Activated naive CD8-positive, alpha-beta T cell treated with anti-CD3 and anti-CD28 coated beads, Interleukin-2, amount 50 U/mL, for 16 hours (primary cell): ENCODE measurements at places on chromosomes 3 and 15.

- no peak for DNase-seq
Observed at GRCh38 chr15:70382009-70382749, 284.5 kb upstream of the TLE3 start.

DNA sequence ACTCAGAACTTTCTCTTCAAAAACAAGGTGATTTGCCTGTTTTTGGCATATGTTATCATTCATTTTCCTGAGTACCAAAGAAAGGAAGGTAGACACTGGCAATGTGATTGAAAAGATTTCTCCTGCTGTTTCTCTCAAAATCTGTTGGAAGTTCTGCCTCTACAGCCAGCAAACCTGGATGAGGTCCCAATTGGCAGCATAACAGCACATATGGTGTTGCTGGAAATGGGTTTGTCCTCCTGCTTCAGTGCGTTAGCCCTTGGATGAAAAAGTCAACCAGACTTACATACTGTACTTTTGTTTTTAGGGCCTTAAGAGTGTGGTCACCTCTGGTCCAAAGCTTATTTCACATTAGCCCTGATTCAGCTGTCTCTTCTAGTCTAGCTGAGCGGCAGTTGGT, 237.6 kb upstream of the MME start:
- no peak for DNase-seq

DNA sequence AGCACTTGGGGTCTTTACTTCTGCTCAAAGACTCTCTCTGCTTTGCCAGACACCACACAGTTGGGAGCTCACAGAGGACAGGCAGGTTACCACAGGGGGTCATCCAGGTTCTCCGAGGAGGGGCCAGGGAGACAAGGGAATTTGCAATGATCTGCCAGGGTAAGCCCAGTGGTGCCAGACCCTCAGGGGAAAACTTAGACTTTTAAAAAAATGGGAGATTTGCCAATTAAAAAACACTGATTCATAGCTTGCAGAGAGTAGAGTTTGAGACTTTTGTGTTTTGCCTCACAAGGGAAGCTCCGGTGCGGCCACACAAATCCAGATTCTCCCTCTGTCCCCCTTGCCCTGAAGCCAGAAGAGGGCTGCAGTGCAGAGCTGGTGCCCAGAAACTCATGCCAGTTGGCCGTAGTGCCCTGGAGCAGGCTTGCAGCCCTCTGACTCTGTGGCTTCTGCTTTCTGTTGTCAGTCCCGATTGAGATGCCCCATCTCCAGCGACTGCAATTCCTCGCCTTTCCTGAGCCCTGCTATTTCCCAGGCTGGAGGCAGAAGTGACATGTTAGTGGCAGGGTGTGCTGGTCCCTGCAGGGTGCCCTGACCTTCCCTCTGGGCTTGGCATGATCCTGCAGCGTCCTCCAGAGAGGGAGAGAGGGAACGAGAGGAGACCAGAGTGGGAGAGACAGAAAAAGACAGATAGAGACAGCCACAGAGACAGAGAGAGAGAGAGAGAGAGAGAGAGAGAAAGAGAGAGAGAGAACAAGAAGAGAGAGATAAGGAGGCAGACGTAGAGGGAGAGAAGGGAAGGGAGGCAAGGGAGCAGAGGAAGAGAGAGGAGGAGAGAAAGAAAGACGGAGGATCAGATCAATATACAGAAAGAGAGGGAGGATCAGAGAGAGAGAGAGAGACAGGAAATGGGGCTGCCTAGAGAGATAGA, 46.0 kb downstream of the RHCG start:
- no peak for DNase-seq

GRCh38 chr3:128965818-128966217, 28.1 kb downstream of the CFAP92 start:
- no peak for DNase-seq

DNA sequence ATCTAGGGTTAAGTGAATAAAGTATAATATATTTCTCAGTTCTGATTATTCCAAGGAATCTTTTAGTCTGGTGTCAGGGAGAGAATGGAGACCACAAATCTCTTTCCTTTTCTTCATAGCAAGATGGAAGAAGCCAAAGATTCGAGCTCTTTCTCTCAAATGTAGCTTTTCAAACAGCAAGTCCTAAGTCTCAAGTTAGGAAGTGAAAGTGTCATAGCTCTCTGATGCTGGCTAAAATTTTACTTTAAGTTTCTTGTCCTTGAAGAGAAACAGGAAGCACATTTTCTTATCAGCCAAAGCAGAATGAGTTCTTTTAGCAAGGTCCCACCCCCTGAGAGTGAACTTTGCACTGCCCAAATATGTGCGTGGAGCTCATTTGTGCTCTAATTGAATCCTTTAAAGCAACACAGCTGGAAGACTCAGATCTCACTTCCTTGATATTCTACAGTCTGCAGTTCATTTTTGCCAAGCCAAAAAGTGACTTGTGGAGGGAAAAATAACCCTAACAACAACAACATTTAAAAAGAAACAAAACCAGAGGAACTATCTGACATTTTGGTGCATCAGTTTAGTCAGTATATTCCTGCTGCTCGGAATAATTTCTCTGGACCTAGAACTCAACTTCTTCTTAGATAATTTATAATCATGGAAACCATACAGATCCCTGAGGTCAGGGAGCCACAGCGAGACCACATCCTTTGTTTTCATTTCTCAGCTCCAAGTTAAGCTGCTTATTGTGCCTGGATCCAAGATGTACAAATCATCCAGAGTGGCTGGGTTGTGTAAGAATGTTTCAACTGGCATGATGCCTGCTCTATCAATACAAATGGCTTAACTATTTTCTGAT, 238.7 kb upstream of the P2RY1 start:
- DNase-seq = no peak
